ENCODE measurements at places on chromosomes 2 and 18.

- DNase-seq = no peak
Measured at GRCh38 chr2:120934574-120935338, 199.1 kb downstream of the GLI2 start.

GRCh38 chr2:167550448-167550847 is 662.2 kb downstream of the XIRP2 start:
- no peak for DNase-seq

DNA sequence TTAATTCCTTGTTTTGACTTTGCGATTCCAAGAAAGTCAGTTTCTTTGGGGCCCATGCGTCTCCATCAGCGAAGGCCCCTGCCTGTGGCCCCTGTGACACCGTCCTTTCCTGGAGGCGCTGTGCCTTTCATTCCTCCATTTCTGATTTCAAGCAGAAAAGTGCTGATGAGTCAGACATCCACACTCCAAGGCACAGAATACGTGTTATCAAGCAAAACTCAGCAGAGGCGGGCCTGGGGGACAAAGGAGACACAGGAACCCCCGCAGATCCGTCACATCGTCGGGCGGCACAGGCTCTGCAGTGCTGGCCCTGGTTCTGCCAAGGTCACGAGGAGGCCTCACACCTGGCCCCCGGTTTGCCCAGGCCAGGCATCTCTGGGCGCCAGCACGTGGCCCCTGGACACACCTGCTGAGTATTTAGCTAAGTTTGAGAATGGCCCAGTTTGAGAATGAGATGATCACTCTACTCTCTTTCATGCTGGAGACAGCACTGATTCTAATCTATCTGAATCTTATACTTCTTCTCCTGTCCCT is 7.2 kb upstream of the SALL3 start:
- no peak for DNase-seq

DNA sequence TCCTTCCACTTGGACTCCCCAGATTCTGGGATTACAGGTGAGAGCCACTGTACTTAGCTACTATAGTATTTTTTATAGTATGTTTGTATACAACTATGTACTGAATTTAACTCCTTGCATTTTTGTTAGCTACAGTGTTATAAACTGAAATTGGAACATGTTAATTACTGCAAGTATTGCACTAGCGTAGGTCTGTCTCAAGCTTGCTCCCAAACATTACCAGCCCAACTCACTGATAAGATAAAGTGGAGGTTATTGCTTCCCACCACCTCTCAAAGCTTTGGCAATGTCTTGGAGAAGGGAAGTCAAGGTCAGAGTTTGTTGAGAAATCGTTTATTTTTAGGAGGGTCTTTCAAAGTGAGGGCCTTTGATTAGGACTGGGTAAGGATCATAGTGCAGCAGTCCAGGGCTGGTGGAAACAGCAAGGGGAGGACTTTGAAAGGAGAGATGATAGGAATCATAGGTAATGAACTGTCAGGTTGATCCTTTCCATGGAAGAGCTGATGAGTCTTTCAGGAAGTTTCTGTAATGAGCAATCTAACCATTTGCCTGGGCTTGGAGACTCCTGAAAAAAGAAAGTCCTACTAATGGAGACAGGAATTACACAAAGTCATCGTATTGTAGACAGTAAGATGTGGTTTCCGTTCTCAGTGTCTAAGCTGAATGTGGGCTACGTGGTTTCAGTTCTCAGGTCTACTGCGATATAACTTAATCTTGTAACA is 257.1 kb downstream of the MYO3B start:
- no peak for DNase-seq

DNA sequence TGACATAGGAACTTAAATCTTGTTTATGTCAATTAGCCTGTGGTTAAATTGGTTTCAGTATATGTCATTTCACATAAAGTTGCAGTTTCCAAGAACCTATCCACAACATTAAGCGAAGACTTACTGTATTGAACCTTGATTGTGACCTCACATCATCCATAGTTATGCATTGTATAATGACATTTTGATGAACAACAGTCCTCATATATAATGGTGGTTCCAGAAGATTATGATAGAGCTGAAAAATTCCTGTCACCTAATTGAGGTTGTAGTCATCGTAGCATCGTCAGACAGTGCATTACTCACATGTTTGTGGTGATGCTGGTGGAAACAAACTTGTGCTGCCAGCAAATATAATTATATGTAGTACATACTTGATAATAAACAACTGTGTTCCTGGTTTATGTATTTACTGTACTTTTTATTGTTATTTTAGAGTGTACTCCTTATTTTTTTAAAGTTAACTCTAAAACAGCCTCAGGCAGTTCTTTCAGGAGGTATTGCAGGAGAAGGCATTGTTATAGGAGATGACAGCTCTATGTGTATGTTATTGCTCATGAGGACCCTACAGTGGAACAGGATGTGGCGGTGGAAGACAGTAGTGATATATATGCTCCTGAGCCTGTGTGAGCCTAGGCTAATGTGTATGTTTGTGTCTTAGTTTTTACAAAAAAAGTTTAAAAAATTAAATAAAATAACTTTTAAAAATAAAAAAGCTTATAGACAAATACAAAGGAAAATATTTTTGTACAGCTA is 56.6 kb downstream of the UBE2E3 start:
- no peak for DNase-seq

- DNase-seq = no peak
Measured at GRCh38 chr2:41729800-41730364, 317.9 kb upstream of the PKDCC start.

DNA sequence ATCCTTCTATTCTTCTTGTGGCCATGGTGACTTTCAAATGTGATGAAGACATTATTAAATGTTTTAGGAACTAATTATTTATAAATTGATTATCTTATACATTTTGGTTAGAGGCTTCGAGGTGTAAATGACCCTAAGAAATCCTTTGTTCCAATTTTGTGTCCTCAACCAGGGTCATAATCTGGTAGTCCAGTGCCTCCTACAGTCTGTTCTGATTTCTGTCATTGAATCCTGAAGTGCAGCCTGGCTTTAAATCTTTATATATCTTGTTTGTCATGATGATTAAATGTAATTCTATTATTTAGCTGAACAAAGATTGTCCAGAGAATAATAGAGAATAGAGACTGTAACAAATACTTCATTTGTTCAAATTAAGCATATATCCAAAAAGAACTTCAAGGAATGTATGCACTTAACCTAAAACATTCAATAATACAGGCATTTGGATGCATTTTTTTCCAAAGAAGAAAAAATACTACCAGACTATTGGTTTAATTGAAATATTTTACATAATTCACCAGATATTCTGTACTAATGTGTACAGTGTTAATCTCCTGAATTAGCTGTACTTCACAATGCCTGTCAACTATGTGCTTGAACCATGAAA is 89.8 kb downstream of the PRPF40A start:
- peak; percentile 58 for DNase-seq

DNA sequence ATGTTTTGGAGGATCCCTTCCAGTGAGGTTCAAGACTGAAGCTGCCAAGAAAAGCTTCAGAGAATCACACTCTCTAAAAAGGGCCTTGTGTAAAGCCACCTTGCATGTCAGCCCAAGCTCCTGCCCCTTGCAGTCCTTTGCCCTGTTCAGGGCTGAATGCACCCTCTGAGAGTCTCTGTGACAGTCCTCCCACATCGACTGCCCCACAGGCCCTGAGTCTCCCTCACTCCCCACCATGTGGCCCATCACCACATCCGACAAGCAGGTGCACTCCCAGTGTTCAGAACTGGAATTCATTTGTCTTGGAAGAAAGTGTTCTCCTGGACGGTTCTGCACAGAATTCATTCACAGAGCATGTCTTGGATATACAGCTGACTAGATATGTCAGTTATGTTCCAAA is 31.0 kb downstream of the BCL11A start:
- no peak for DNase-seq

DNA sequence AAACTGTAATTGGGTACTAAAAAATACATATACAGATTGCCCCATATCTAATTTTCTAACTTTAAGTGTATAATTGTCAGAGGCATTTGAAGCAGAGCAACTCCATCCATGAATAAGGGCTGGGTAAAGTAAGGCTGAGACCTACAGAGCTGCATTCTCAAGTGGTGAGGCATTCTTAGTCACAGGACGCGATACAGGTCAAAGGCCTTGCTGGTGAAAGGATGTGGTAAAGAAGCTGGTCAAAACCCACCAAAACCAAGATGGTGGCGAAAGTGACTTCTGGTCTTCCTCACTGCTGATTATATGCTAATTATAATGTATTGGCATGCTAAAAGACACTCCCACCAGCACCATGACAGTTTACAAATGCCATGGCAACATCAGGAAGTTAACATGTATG is 50.0 kb downstream of the SLC8A1 start:
- no peak for DNase-seq

- DNase-seq = no peak
Measured at GRCh38 chr2:59888015-59888414, 665.4 kb downstream of the BCL11A start.

- DNase-seq = no peak
Measured at GRCh38 chr2:80670763-80671162, 366.2 kb upstream of the LRRTM1 start.

GRCh38 chr18:71304856-71305255 is 1016.0 kb downstream of the SOCS6 start:
- DNase-seq = no peak

- no peak for DNase-seq
Measured at GRCh38 chr2:164053021-164053420, 317.2 kb upstream of the FIGN start.

GRCh38 chr2:37365669-37366068 is 21.2 kb downstream of the QPCT start:
- no peak for DNase-seq

Measured in Ammon's horn (tissue), 1 donor.